ENCODE measurements at places on chromosomes 4 and X.

GRCh38 chr4:53005149-53005546 lies 143.0 kb downstream of the RASL11B start:
- no peak for DNase-seq

DNA sequence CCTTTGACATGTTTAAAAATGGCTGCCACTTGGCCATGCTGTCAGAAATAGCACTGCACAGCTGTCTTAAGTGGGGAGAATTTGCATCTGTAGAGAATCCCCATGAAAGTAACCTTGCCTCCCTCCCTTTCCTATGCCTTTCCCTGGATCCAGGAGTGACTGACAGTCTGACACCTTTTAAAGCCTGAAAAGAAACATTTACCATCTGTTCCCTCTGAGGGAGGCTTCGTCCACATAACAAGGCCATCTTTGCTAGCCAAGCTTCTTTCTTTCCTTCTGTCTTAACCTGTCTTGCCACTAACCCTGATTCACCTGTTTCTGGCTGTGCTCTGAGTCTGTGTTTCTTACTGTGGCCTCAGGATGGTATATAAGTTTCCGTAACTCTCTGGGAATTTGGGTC lies 21.3 kb upstream of the AADAT start:
- DNase-seq: no peak

DNA sequence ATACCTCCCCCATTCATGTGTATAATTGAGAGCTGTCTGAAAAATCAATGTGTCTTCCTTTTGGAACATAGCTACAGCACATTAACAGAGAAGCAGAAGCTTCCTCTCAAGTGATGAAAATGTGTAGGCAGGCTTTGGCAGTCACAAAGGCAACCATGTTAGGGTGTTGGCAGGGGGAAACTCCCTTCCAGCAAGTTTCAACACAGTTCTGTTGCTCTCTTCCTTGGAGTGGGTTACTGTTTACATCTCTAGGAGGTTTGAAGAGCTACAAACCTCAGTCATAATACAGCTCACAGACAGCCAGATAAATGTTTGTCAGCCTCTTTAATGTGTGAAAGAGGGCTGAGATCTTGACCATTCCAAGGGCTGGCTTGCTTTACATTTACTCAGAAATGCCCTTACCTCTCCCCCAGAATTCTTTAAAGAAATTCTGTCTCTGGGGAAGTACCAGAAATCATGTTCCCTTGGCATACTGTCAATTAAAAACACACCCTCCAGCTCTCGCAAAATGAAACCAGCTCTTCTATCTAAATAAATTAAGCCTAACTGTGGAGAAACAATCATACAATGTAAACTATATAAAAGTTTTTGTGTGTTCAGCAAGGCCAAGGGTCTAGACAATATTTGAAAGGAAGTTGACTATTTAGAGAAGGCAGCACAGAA lies 18.9 kb downstream of the ZBTB33 start:
- peak; percentile 39 for DNase-seq

- DNase-seq: no peak
Measured at GRCh38 chr4:32117693-32118092, 1397.5 kb downstream of the PCDH7 start.

DNA sequence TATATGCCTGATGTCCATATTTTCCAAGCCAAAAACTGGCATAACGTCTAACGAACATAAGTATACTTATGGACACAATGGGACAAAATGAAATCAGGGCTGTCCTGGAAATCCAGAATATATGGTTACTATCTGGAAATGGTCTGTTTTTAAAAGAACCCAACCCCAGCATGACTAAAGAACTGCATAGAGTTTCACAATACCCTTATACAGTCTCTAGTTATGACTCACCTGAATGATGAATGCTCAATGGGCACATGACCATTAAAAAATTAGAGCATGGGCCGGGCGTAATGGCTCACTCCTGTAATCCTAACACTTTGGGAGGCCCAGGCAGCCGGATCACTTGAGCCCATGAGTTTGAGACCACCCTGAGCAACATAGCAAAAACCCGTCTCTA lies 31.8 kb downstream of the AMMECR1 start:
- no peak for DNase-seq

GRCh38 chr4:183337833-183338232 lies 15.6 kb upstream of the CLDN24 start:
- no peak for DNase-seq

- DNase-seq: no peak
Measured at GRCh38 chr4:16092682-16093319, 9.0 kb upstream of the PROM1 start.

DNA sequence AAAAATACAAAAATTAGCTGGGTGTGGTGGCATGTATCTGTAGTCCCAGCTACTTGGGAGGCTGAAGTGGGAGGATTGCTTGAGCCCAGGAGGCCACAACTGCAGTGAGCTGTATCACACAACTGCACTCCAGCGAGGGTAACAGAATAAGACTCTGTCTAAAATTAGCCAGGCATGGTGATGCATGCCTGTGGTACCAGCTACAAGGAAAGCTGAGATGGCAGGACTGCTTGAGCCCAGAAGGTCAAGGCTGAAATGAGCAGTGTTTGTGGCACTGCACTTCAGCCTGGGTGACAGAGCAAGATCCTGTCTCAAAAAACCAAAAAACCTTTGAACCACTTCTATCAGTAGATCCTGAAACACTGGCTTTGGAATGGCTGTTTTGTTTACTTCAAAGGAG lies 10.2 kb downstream of the GRSF1 start:
- DNase-seq: no peak

- DNase-seq: no peak
Measured at GRCh38 chrX:97850911-97851310, 967.2 kb downstream of the RPA4 start.

DNA sequence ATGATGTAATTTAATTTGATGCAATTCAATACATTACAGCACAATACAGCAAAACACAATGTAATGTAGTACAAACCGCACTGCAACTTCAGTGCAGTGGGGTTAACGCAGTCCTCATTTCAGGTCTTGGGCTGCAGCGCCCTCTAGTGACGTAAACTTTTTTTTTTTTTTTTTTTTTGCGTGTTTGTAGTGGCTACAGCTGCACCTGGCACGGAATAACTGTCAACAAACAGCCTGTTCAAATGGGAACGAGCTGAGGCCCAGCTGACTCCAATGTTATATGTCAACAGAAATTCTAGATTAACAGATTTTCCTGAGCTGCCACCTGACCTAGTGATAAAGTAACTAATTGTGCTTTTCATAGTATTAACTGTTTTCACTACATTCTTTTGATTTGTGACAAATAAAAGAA lies 33.5 kb upstream of the RASSF6 start:
- DNase-seq: no peak

DNA sequence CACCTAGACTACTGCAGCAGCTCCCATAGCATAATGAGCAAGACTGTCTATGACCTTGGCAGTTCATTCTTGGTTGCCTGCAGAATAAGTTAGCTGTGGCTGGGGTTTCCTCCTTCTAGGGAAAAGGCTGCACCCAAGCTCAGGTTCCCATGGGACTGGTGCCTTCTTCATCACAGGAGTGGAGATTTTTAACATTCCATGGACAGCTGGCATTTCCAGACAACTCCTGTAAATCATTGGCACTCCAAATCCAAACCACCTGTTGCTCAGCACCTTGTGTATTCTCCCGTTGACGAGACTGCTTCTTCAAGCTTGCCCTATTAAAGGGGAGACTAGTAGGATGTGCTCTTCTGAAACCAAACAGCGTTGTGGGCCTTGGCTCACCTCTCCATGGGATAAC lies 7.8 kb upstream of the NUP54 start:
- no peak for DNase-seq

DNA sequence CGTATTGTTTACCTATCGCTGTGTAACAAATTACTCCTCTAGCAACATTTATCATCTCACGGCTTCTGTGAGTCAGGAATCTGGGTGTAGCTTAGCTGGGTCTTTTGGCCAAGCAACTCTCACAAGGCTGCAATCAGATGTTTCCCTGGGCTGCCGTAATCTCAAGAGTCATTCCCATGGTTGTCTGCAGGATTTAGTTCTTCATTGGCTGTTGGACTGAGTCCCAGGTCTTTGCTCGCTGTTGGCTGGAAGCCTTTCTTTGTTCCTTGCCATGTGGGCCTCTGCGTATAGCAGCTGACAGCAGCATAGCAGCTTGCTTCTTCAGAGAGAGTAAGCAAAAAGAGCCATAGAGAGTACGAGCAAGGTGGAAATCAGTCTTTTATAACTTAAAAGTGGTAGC lies 16.8 kb downstream of the POLR2B start:
- no peak for DNase-seq

GRCh38 chrX:71541210-71542022 lies 8.5 kb downstream of the OGT start:
- DNase-seq: no peak

- DNase-seq: no peak
Measured at GRCh38 chr4:124686279-124686678, 26.3 kb downstream of the ANKRD50 start.

GRCh38 chrX:119155416-119156035 lies 27.9 kb upstream of the KIAA1210 start:
- no peak for DNase-seq

- peak; percentile 55 for DNase-seq
Measured at GRCh38 chr4:152640058-152640921, 39.5 kb downstream of the TMEM154 start.

DNA sequence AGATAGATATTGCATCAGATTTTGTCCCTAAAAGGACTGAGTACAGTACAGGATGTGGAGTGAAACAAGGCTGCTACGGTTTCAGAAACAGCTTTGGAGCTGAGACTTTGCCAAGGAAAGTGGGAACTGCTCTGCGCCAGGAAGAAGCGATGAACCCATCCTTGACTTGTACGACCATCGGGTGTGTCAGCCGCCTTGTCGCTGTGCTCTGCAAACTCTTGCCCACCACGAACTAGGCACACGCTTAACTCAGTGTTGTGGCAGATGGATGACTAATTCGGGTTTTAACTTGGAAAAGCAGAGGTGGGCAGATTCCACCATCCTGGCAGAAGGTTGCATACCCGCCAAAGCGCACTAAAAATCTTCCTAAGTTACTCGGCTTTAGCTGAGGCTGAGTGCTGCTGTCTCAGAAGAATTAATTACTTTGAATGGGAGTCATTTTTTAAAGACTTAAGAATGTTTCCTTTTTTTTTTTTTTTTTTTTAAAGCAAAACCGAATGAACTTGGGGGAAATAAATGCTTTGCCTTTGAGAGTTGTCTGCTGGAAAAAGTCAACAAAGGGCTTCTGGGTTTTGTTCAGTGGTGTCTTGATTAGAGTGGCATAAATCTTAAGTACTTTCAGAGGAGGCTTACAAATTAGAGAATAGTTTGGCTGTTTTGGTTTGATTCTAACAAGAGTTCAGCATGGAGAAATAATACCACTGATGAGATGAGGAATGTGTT lies 69.5 kb downstream of the SHROOM2 start:
- no peak for DNase-seq

DNA sequence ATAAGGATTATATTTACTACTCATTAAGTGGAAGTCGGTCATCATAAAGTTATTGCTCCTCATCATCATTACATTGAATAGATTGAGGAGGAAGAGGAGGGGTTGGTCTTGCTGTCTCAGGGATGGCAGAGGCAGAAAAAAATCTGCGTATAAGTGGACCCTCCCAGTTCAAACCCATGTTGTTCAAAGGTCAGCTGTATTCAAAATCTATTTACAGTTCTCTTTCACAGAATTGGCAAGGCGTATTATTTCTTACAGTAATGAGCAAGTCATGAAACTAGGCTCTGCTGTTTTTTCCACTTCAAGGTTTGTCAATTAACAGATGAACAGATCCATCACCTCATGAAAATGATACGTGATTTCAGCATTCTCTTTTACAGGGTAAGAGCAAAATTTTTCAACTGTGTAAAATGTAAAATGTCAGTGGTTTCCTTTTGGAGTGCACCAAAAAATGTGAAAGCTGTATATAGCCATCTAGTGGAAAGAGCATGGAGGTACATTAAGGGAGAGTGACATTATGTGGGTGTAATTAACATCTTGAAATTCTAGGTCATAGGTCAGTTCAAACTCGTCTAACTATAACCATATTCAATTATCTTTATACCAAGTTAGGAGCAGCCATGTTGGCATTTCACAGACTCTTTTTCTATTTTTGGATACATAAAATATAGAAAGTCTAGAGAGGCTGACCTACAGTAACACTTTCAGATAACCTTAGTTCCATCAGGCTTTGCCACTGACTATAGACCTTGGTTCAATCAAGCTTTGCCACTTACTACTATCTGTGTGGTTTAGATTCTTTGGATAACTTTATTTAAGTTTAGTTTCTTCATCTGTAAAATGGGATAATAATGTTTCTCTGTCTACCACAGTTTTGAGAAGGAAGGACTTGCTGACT lies 30.1 kb downstream of the NEIL3 start:
- peak; percentile 60 for DNase-seq

DNA sequence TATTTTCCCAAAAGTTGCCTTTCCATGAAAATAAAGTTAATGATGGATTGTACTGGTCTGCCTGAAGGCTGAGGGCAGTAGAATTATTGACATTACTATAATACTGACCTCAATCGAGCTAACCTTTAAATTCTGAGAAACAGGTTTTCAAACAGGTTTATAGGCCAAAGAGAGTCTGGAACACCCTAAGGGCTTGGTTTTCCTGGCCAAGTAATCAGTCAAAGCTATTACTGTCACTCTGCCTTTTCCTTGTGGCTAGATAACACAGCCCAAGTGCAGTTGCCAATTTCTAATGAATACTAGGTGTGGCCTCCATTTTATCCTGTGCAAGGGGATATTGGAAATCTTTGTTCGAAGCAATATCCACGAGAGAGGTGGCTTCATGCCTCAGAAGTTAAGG lies 75.2 kb downstream of the INTS12 start:
- DNase-seq: no peak

DNA sequence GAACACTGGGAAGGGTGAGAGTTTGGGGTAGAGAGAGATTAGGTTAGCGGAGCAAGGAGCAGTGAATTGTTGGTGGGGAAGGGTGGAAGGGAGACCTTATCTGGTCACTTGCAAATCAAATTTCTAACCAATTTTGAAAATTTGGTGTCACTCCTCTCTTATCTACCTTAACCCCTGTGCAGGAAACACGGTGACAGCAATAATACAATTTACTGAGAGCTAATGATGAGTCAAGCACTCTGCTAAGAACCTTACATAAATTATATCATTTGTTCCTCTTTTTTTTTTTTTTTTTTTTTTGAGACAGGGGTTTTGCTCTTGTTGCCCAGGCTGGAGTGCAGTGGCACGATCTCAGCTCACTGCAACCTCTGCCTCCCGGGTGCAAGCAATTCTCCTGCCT lies 116.4 kb downstream of the C4orf51 start:
- no peak for DNase-seq

GRCh38 chr4:10034612-10035104 lies 13.4 kb upstream of the SLC2A9 start:
- no peak for DNase-seq
